RWPE2 (cell line): ENCODE measurements at places on chromosomes 4 and X.

GRCh38 chr4:107562316-107562715, 157.7 kb downstream of the PAPSS1 start:
- DNase-seq = no peak

DNA sequence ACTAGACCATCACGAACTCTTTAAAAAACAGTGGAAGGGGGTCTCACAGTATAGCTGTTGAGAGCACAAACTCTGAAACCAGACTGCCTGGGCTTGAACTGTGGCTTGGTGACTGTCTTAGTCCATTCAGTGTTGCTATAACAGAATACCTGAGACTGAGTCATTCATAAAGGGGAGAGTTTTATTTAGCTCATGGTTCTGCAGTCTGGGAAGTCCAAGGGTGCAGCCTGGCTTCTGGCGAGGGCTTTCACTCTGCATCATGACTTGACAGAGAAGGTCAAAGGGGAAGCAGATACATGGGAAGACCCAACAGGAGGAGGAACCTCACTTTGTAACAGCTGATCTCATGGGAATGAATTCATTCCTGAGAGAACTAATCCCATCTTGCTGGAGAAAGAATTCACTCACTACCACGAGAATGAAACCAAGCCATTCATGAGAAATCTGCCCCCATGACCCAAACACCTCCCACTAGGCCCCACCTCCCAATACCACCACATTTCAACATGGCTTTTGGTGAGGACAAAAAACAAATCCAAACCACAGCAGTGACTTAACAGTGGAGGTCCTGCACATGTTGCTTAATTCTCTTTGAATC, 116.7 kb upstream of the STOX2 start:
- no peak for DNase-seq

DNA sequence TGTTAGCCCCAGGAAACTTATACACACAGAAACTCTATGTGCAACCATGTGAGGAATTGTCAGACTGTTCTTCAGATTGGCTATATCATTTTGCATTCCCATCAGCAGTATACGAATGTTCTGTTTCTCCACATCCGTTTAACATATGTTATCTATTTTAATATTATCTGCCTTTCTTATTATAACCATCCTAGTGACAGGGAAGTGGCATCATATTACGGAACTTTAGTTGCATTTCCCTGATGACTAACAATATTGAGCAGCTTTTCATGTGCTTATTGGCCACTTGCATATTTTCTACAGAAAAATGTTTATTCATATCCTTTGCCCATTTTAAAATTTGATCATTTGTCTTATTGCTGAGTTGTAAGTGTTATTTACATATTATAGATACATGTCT, 36.5 kb upstream of the IL15 start:
- no peak for DNase-seq

GRCh38 chr4:7328913-7329638, 105.7 kb downstream of the PSAPL1 start:
- DNase-seq = no peak

- DNase-seq = no peak
Measured at GRCh38 chr4:158850800-158851644, 82.2 kb downstream of the FNIP2 start.

GRCh38 chrX:140765043-140765784, 55.7 kb downstream of the LINC00632 start:
- DNase-seq = no peak

DNA sequence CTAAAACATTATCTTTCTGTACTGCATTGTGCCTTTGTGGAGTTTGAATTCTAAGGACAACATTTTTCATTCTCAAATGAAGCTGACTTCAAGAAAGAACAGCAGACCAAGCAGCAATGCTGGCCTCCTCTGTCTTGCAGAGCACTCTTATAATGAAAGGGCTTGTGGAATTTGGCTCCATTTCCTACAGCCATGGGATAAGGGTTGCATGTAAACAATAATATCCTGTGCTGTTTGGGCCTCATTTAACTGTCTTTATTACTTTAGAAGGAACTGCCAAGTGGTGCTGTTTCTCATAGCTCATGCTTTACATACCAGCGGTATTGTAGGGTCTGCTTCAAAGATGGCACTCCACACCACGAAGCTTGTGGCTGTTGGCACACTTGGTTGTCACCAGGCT, 111.4 kb upstream of the EOLA2 start:
- DNase-seq = no peak

- DNase-seq = no peak
Measured at GRCh38 chr4:17309567-17310268, 202.2 kb downstream of the QDPR start.

DNA sequence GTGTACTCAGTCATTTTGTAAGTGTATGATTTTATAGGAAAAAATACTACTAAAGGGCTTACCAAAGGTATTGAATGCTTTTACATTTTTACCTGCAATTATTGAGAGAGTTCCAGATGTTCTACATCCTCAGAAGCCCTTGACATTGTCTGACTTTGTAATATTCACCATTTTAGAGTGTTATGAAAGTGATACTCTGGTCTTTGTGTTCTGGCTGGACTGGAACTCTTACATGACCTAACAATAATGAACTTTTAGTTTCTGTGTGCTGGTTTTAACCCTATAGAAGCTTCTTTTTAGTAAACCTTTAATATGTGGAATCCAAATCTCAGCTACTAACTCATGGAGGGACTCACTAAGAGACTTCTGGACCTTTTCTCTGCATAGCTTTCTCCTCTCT, 478.8 kb upstream of the SPANXN1 start:
- no peak for DNase-seq

- no peak for DNase-seq
Measured at GRCh38 chr4:42638993-42639392, 17.9 kb downstream of the ATP8A1 start.

- no peak for DNase-seq
Measured at GRCh38 chrX:79630033-79631009, 263.2 kb upstream of the ITM2A start.

GRCh38 chr4:26060286-26060685, 146.3 kb downstream of the SMIM20 start:
- no peak for DNase-seq

- no peak for DNase-seq
Measured at GRCh38 chrX:38335382-38335781, 8.1 kb upstream of the RPGR start.

GRCh38 chr4:109989044-109989443, 76.4 kb downstream of the EGF start:
- DNase-seq = peak; percentile 94

DNA sequence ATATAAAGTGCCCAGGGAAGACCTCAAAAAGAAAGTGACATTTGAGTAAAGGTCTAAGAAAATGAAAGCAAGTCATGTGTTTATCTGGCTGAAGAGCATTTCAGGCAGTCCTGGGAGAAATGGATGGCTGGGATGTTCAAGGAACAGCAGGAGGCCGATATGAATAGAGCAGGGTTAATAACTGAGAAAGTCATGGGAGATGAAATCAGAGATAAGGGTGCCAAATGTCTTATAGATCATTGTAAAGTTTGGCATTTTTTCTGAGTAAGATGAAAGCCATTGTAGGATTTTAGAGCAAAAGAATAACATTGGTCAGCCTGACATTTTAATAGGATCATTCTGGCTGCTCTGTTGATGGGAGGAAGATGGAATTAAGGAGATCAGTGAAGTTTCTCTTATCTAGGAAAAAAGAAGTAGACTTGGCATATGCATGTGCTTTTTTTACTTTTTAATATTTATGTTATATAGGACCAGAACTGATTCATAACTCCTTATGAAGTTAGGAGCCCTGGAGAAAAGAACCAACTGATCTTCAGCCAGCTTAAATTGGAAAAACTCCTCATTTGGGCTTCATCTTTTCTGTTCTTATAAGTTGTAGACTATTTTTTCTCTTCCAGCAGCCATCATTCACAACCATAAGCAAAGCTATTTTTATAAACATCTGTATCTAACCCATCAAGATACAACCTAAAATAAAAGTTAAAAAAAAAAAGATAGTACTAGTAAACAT, 18.6 kb downstream of the AIMP1 start:
- DNase-seq = no peak
